GM04503 (cell line): ENCODE measurements at places on chromosomes 12 and 14.

DNA sequence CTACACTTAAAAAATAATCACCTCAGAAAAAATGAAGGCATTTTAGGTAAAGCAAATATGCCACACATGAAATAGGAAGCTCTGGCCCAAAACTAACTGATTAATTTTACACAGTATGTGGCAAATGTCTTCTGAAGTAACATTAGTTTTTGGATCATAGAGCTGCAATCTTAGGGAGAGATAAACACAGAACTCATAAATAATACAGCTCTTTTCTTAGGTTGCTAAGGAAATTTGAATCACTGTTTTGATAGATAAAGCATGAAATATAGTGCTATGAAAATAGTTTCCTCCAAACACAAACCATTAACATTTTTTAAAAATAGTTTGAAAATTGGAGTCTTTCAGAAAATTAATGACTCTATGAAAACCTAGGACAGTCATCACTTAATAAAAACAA, 15.0 kb downstream of the RASSF9 start:
- no peak for DNase-seq

- DNase-seq, result no peak
These were observed 229.9 kb downstream of the NTF3 start for GRCh38 chr12:5661811-5662210.

- DNase-seq, result no peak
These were observed 2.9 kb downstream of the RND1 start for GRCh38 chr12:48862760-48863159.

DNA sequence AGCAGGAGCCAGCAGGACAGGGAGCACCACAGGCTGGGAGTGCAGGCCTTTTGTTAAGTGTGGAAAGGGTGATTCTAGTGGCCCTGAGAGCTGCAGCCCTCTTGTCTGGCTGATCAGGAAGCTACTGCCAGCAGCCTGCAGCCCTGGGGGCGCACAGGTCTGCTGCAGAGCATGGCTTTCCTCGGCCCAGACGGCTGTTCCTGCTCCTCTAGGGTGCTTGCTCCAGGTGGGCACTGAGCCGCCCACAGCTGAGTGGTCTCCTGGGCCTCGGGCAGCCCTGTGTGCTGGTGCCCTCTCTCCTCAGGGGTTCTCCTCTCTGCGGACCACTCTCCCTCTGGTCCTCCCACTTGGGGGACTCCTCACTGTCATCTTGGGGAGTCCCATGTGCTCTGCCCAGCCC, 18.9 kb downstream of the CCDC88C start:
- no peak for DNase-seq

DNA sequence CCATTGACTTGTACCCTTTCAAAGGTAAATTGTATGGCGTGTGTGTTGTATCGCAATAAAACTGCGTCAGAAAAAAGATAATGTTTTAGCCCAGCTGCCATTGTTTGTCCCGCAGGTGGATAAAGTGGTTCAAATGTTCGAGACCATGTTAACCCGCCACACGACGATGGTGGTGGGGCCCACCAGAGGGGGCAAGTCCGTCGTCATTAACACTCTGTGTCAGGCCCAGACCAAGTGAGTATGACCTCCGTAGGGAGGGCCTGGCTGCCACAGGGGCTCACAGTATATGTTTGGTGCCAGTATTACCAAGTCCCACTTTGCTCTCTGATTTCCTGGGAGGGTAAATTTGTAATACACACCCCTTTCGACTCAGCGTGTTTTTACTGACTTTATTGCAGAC, 96.9 kb downstream of the DNAH10 start:
- no peak for DNase-seq

- no peak for DNase-seq
These were observed 4.9 kb upstream of the NECAP1 start for GRCh38 chr12:8077207-8077606.

GRCh38 chr12:132776816-132777568, 15.4 kb upstream of the ANKLE2 start:
- DNase-seq, result no peak

- no peak for DNase-seq
These were observed 820.3 kb downstream of the TMEM121 start for GRCh38 chr14:106346534-106347290.

DNA sequence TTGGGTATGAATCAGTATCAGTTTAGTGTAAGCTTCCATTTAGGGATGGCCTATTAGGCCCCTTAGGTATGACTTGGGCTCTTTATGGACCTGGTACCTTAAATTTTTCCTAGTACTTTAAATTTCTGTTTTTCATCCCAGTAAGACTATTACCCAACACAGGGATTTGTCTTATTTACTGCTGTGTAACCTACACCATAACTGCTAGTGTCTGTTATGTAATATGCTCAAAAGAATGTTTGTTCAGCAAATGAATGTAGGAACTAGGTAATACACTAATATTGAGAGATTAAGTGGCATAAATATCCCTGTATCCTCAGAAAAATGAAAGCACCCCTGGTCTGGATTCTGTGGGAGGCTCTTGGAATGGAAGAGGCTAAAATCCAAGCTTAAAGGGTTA, 63.7 kb upstream of the YARS2 start:
- no peak for DNase-seq

- no peak for DNase-seq
These were observed 2.3 kb downstream of the RDH12 start for GRCh38 chr14:67703997-67704396.

DNA sequence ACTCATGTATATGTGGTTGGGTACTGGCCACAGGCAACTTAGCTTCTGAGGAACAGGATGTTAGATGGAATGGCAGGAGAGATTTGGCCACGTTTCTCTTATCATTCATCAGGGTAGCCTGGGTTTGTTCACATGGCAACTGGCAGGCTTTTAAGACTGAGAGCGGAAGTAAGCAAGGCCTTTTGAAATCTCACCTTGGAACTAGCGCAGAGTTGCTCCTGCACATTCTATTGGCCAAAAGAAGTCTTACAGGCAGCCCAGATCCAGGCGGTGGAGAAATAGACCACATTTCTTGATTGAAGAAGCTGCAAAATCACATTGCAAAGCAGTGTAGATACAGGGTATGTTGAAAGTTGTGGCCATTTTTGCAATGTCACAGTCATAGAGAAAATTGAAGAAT, 3.7 kb downstream of the CLEC4A start:
- no peak for DNase-seq

- no peak for DNase-seq
These were observed 342.1 kb upstream of the RGS6 start for GRCh38 chr14:71590131-71590530.

- no peak for DNase-seq
These were observed 15.8 kb downstream of the ATP5MC2 start for GRCh38 chr12:53660041-53660440.

GRCh38 chr12:100753837-100754236, 40.7 kb upstream of the ANO4 start:
- DNase-seq, result no peak

- no peak for DNase-seq
These were observed 35.8 kb downstream of the FLVCR2 start for GRCh38 chr14:75614179-75614578.

- DNase-seq, result no peak
These were observed 26.4 kb downstream of the GXYLT1 start for GRCh38 chr12:42118136-42118879.

DNA sequence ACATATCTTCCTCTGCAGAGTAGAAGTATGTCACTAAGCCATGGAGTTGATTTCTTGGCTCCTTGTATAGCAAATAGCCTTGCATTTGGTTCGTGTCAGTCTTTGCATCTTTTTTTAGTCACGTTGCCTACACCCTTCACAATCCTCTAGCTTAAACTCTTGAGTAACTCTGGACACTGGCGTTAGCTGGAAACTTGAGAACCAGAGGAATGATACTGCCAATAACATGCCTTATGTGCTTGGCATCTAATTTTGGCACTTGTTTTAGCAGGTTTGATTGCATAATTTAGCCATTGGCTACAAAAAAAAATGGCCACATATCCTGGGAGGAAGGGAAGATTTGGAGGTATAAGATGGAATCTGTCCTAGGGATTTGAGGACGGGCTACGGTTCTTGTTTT, 136.2 kb downstream of the ETV6 start:
- DNase-seq, result peak; percentile 70

GRCh38 chr12:89610366-89610765, 84.5 kb upstream of the POC1B start:
- no peak for DNase-seq

GRCh38 chr12:107929436-107929835, 154.9 kb downstream of the ASCL4 start:
- DNase-seq, result no peak

GRCh38 chr12:96177013-96177412, 17.2 kb upstream of the ELK3 start:
- DNase-seq, result no peak

DNA sequence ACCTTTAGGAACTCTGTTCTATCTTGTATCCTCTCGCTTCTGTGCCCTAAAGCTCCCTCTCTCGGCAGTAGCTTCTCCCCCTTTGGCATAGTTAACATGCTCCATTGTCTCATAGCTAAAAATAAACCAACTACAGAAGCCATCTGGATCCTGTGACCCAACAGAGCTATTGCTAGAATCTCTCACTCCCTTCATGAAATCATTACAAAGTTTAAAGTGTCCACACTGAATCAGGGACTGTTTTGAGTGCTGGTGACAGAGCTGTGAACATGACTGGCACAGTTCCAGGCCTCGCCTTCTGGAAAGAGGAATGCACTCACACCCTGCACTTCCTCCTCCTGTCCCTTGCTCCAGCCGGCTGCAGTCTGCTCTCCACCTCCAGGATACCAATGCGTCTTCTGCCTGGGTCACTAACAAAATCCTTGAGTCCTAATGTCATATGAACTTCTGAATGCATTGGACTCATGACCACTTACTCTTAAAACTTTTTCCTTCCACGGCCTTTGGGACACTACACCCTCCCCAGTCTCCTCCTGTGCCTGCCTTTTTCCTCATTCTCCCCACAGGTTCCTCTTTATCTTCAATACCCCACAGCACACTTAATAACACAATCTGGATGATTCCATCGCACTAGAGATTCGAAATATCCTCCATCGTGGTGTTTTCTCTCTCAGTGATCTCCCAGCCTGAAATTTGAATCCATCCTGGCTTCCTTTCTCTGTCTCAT, 13.2 kb downstream of the PLBD1 start:
- no peak for DNase-seq

GRCh38 chr14:77316195-77316505, 4.5 kb downstream of the POMT2 start:
- DNase-seq, result no peak

GRCh38 chr12:111529424-111530368, 69.4 kb downstream of the ATXN2 start:
- peak; percentile 1 for DNase-seq

- no peak for DNase-seq
These were observed 316.9 kb downstream of the PDZRN4 start for GRCh38 chr12:41504976-41505375.

DNA sequence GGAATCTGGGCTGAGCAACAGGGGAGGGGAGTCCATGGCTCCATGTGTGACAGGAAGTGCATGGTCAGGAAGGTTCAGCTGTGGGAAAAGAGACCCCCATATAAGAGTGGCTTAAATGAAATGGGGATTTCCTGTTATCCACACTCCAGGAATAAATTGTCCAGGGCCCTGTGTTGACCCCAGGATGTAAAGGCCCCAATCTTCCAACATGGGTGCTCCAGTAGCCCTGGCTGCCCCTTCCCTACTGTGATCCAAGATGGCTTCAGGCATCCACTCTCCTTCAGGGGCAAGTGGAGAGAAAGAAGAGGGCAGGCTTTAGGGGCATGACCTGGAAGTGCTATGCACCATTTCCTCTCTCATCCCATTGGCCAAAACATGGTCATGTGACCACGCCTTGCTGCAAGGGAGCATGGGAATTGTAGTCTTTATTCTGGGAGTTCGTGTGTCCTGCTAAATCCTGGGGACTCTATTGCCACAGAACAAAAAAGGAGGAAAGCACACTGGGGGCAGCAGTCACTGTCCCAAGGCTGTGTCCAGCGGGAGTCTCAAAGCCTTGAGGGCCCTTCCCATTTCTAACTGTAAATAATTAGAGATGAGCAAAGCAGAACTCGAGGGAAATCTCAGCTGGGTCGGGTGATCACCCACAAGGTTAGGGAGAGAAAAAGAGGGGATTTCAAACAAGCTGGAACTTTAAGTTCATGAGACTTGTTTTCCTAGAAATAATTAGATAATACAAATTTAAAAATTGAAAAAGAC, 289.2 kb downstream of the ADGRD1 start:
- no peak for DNase-seq

DNA sequence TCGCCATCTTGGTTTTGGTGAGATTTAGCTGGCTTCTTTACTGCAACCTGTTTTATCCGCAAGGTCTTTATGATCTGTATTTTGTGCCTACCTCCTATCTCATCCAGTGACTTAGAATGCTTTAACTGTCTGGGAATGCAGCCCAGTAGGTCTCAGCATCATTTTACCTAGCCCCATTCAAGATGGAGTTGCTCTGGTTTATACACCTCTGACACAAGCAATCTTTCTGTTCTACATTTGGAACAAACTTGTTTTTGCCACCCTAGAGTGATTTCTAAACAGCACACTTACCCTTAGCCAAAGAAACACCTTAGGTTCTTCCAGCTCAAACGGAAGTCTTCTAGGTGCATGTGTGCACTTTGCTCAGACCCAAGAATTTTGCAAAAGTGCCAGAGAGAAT, 122.3 kb downstream of the CCDC60 start:
- DNase-seq, result no peak

GRCh38 chr14:62696331-62696924, 348.8 kb downstream of the KCNH5 start:
- no peak for DNase-seq

DNA sequence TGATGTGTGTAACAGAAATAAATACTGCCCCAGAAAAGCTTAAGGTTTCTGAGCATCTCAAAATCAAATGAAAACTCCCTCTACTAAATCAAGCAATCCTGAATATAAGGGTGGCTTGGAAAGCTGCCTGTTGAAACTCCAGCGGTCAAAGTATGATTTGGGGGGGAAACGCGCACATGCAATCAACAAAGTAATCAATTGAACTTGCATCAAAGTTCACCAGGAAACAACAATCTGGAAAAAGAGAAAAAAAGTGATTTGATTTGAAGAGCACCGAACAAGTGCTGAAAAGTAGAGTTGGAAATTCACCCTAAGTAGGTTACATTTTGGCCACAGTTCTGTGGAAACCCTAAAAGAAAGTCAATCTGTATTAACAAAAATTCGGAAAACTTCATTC, 700 bp downstream of the CNIH1 start:
- no peak for DNase-seq

- no peak for DNase-seq
These were observed 176.4 kb upstream of the TMTC1 start for GRCh38 chr12:29960122-29960521.

- no peak for DNase-seq
These were observed 138.7 kb downstream of the EGLN3 start for GRCh38 chr14:33812181-33812580.

- no peak for DNase-seq
These were observed 9.2 kb downstream of the ARHGAP9 start for GRCh38 chr12:57470286-57470969.

GRCh38 chr12:97200181-97200580, 262.4 kb upstream of the RMST start:
- no peak for DNase-seq

- no peak for DNase-seq
These were observed 566.1 kb downstream of the BCL11B start for GRCh38 chr14:98705871-98706300.

- DNase-seq, result no peak
These were observed 69.3 kb downstream of the HECTD1 start for GRCh38 chr14:31138301-31138700.

GRCh38 chr14:104229534-104230055, 91.2 kb downstream of the KIF26A start:
- no peak for DNase-seq
